ENCODE measurements at places on chromosomes 7 and 10.

- no peaks in the 10 kb centered on the region for H3K4me1 ChIP-seq
- no peaks in the 10 kb centered on the region for H3K27me3 ChIP-seq
- DNase-seq = no peak
- H3K27ac ChIP-seq = no peak overlapping the region
- H3K36me3 ChIP-seq = no peaks in the 10 kb centered on the region
- no peak overlapping the region for H3K4me3 ChIP-seq
Measured at GRCh38 chr7:114534953-114535352, 120.3 kb downstream of the FOXP2 start.

- H3K27me3 ChIP-seq = peaks cover 99% of the 10 kb centered on the region
- peak; percentile 68 for DNase-seq
- 0 out of 2 replicates have a peak, but pooled peaks cover 2% of the 10 kb centered on the region for H3K4me1 ChIP-seq
- no peak overlapping the region for H3K27ac ChIP-seq
- H3K4me3 ChIP-seq = peak overlapping the region; percentile 79
Measured at GRCh38 chr7:97021747-97022490, 2.7 kb downstream of the DLX5 start.

DNA sequence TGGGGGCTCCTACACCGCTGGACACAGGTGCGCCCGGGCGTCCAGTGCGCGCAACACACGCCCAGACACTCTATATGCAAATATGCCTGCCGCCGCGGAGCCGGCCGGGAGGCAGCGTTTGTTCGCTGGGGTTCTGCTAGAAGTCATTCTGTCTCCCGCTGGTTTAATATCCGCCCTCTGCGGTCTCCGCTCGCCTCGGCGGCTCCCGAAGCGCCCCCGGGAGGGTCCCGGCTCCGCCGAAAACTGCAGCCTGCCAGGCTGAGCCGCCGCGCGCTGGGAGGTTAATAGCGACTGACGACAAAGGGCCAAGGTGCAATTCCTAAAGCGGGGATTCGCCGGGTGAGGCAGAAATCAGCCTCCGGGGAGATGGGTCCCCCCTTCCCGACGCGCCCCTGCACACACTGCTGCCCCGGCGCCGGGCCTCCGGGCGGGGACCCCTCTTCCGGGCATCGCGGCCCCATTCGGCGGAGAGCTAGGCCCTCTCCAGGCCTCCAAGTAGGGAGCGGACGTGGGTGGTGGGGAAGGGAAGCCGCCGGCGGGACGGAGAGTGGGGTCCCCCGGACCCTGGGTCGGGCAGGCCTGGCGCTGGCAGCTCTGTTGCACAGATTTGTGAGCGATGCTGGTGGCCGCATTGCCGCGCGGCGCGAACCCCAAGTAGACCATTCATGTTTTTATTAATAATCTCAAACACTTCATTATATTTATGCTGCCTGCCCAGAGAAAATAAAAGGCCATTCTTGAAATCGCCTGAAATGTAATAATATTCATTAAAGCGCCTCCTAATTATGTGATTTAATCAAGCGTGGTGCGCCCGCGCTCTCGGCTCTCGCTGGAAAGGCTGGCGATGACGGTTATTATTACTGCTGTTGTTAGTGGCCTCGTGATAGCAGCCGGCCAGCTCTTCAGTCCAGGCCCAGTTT lies 9.1 kb downstream of the EN2 start:
- no peaks in the 10 kb centered on the region for H3K36me3 ChIP-seq
- H3K4me3 ChIP-seq = peak overlapping the region; percentile 73
- peaks cover 97% of the 10 kb centered on the region for H3K27me3 ChIP-seq
- peak; percentile 90 for DNase-seq
- H3K4me1 ChIP-seq = no peaks in the 10 kb centered on the region

DNA sequence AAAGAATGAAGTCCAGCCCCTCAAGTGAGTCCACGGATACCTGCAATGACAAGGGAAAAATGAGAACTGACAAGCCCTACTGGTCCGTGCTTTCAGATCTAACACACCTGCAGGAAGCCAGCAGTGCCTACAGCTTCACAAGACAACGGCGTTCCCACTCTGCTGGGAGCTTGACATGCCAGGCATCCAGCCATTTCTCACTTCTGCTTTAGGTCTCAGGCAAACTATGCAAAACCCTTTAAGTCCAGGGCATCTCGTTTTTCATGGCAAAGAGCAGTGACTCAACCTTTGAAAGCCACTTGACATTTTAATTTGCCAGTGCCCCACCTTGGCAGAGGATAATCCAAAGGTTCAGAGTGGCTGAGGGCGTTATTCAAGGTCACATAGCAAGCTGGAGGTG lies 49.1 kb upstream of the GPAM start:
- DNase-seq = no peak
- H3K27me3 ChIP-seq = no peaks in the 10 kb centered on the region
- peaks cover 5% of the 10 kb centered on the region for H3K36me3 ChIP-seq
- H3K4me1 ChIP-seq = no peaks in the 10 kb centered on the region
- H3K27ac ChIP-seq = no peak overlapping the region
- no peak overlapping the region for H3K4me3 ChIP-seq

GRCh38 chr7:68173513-68173912 lies 1176.9 kb downstream of the TYW1 start:
- H3K27ac ChIP-seq = no peak overlapping the region
- H3K27me3 ChIP-seq = no peaks in the 10 kb centered on the region
- H3K4me3 ChIP-seq = no peak overlapping the region
- H3K4me1 ChIP-seq = peaks cover 2% of the 10 kb centered on the region
- no peaks in the 10 kb centered on the region for H3K36me3 ChIP-seq

DNA sequence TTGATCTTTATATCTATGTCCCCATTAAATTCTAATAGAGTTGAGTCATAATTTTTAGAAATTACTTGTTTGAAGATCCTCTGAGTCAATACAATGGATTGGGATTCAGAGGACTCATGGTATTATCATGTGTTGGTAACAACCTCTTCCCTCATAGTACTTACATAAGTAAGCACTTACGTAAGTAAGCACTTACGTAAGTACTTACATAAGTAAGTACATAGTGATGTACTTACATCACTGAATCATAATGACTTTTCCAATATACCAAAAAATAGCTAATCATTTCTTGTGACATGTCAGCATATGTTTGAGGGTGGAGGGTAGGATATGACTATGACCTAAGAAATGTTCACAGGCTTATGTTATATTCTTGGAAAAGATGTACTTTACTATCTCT lies 740.5 kb downstream of the SORCS1 start:
- no peaks in the 10 kb centered on the region for H3K4me1 ChIP-seq
- H3K27ac ChIP-seq = no peak overlapping the region
- no peak for DNase-seq
- H3K27me3 ChIP-seq = no peaks in the 10 kb centered on the region
- H3K4me3 ChIP-seq = no peak overlapping the region

GRCh38 chr10:4249841-4250586 lies 465.0 kb upstream of the KLF6 start:
- H3K36me3 ChIP-seq = no peaks in the 10 kb centered on the region
- no peak overlapping the region for H3K4me3 ChIP-seq
- H3K4me1 ChIP-seq = no peaks in the 10 kb centered on the region

GRCh38 chr7:25855854-25856782 lies 295.9 kb upstream of the NFE2L3 start:
- H3K27me3 ChIP-seq = peaks cover 54% of the 10 kb centered on the region
- H3K4me3 ChIP-seq = peak overlapping the region; percentile 55
- no peaks in the 10 kb centered on the region for H3K36me3 ChIP-seq
- H3K4me1 ChIP-seq = peaks cover 4% of the 10 kb centered on the region
- H3K27ac ChIP-seq = no peak overlapping the region
- no peak for DNase-seq

DNA sequence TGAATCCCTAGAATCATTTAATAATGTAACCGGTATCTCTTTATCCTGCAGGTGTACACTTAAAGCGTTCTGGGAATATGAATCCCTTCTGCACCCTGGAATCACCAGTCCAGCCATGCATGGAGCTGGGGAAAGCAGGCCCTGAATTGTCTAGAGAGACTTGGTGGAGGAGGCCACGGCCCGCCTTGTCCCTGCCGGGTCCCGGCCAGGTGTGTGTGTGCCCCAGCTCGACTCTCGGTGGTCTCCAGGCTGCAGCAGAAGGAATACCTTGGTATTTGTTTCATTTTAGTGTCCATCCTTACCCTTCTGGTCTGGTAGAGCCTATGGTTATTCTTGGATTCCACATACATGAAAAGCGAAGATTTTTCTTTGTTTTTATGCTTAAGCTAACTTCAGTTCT lies 58.1 kb downstream of the PRPF18 start:
- H3K27me3 ChIP-seq = no peaks in the 10 kb centered on the region
- H3K36me3 ChIP-seq = peaks cover 58% of the 10 kb centered on the region
- H3K4me3 ChIP-seq = no peak overlapping the region
- DNase-seq = no peak
- H3K4me1 ChIP-seq = no peaks in the 10 kb centered on the region

GRCh38 chr10:15120523-15120922 lies 23.4 kb downstream of the RPP38 start:
- H3K36me3 ChIP-seq = peaks cover 26% of the 10 kb centered on the region
- DNase-seq = no peak
- H3K4me1 ChIP-seq = no peaks in the 10 kb centered on the region
- H3K27ac ChIP-seq = no peak overlapping the region

- no peak for DNase-seq
- H3K36me3 ChIP-seq = no peaks in the 10 kb centered on the region
- no peak overlapping the region for H3K4me3 ChIP-seq
- H3K27ac ChIP-seq = no peak overlapping the region
Measured at GRCh38 chr7:29063872-29064271, 82.5 kb downstream of the CPVL start.

DNA sequence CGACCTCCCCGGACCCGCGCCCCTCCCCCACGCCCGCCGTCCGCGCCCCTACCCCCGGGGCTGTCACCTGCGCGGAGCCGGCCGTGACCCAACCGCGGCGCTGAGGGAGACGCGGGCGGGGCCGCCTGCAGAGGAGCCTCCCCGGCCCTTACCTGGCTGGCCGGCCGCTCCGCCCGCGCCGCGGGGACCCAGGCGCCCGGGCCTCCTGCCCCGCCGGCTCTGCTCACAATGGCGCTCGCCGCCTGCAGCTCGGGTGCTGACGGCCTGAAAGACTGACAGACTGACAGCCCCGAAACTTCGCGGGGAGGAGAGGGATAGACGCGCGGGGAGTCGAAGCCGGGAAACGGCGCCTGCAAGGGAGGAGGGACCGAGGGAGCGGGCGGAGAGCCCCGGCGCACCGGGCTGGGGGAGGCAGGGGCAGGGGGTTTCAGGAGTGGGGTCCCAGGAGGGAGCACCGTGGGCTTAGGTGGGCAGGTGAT lies 393 bp downstream of the ZNF467 start:
- H3K4me1 ChIP-seq = no peaks in the 10 kb centered on the region
- H3K27ac ChIP-seq = no peak overlapping the region
- peak overlapping the region; percentile 61 for H3K4me3 ChIP-seq
- H3K36me3 ChIP-seq = no peaks in the 10 kb centered on the region
- DNase-seq = no peak

GRCh38 chr7:98375664-98376063 lies 25.2 kb downstream of the BAIAP2L1 start:
- DNase-seq = no peak
- H3K36me3 ChIP-seq = peaks cover 7% of the 10 kb centered on the region
- no peaks in the 10 kb centered on the region for H3K27me3 ChIP-seq
- H3K4me3 ChIP-seq = no peak overlapping the region

- DNase-seq = no peak
- no peak overlapping the region for H3K27ac ChIP-seq
- H3K27me3 ChIP-seq = no peaks in the 10 kb centered on the region
- H3K36me3 ChIP-seq = peaks cover 22% of the 10 kb centered on the region
Measured at GRCh38 chr7:128454808-128455542, 703 bp upstream of the HILPDA start.

GRCh38 chr10:28365840-28366239 lies 63.0 kb upstream of the MPP7 start:
- no peak for DNase-seq
- H3K4me3 ChIP-seq = no peak overlapping the region
- no peaks in the 10 kb centered on the region for H3K4me1 ChIP-seq
- no peak overlapping the region for H3K27ac ChIP-seq
- no peaks in the 10 kb centered on the region for H3K27me3 ChIP-seq

DNA sequence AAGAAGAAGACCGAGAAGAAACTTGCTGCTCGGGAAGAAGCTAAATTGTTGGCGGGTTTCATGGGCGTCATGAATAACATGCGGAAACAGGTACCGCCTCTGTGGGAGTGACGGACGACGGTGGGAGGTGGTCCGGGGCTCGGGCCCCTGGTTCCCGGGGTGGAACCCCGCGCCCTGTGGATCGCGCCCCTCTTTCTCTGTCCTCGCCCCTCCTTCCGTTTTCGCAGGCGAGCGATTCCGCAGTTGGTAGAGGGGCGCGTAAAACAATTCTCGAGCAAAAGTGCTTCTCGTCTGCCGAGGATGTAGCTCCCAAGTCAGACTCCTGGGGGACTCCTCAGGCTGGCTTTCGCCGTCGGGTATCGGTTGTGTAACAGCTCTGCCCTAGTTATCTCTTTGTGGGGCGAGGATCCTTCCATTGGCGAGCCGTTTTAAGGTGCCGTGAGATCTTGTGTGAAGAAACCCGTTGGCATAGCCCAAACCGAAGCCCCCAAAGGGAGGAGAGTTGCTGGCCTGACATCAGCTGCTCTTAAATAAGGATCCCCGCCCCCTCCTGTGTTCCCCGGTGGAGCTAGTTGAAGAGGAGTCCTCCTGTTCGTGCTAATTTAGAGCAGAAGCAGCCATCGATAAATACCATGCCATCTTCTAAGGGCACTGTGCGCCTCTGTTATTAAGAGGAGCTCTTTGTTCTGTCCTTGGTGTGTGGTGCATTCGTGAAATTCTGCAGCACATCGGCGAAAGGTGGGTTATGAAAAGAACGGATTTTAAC lies 655 bp downstream of the KLHL7 start:
- DNase-seq = peak; percentile 60
- H3K36me3 ChIP-seq = peaks cover 6% of the 10 kb centered on the region
- H3K4me3 ChIP-seq = peak overlapping the region; percentile 96
- H3K27me3 ChIP-seq = no peaks in the 10 kb centered on the region

GRCh38 chr7:69450456-69450855 lies 147.8 kb upstream of the AUTS2 start:
- peak; percentile 65 for DNase-seq
- H3K36me3 ChIP-seq = no peaks in the 10 kb centered on the region
- H3K4me3 ChIP-seq = 0 out of 3 replicates have a peak overlapping the region, but pooled peaks have one; percentile 6
- peaks cover 3% of the 10 kb centered on the region for H3K4me1 ChIP-seq
- no peak overlapping the region for H3K27ac ChIP-seq

GRCh38 chr7:99142727-99143520 lies 984 bp downstream of the SMURF1 start:
- peak; percentile 98 for DNase-seq
- H3K27ac ChIP-seq = peak overlapping the region; percentile 57
- H3K4me1 ChIP-seq = 0 out of 2 replicates have a peak, but pooled peaks cover 1% of the 10 kb centered on the region
- H3K36me3 ChIP-seq = no peaks in the 10 kb centered on the region
- peak overlapping the region; percentile 84 for H3K4me3 ChIP-seq
- no peaks in the 10 kb centered on the region for H3K27me3 ChIP-seq

GRCh38 chr7:34759477-34760125 lies 101.6 kb downstream of the NPSR1 start:
- no peaks in the 10 kb centered on the region for H3K36me3 ChIP-seq
- no peak overlapping the region for H3K4me3 ChIP-seq
- peak; percentile 40 for DNase-seq
- H3K4me1 ChIP-seq = no peaks in the 10 kb centered on the region

GRCh38 chr7:130022623-130023175 lies 28.5 kb downstream of the ZC3HC1 start:
- no peaks in the 10 kb centered on the region for H3K27me3 ChIP-seq
- H3K27ac ChIP-seq = no peak overlapping the region
- H3K4me3 ChIP-seq = no peak overlapping the region
- H3K36me3 ChIP-seq = peaks cover 93% of the 10 kb centered on the region
- H3K4me1 ChIP-seq = no peaks in the 10 kb centered on the region
- DNase-seq = no peak
